Gastroesophageal sphincter (tissue), 4 donors: ENCODE measurements at places on chromosomes 1 and 21. TPM values are rescaled to one million over a fixed set of nuclear protein-coding genes. Genes with fewer than 3 reads are reported as not detected.

DNA sequence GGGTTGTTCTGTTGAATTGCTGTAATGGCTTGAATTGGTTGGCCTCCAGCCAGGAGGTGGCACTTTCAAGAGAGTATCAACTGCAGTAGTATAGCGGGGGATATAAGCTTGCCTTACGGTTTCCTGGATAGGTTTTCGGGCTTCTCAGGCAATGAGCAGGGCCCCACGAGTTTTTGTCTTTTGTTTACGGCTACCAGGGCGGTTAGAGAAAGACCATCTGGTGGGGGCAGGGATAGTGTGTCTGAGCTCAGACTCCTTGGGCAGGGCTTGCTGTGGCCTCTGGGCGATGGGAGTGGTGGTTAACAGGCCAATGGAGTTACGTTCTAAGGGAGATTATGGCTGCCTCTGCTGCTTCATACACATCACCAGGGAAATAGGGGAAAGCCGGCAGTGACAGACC is 62.8 kb downstream of the DTL start:
- no peak for ATAC-seq

DNA sequence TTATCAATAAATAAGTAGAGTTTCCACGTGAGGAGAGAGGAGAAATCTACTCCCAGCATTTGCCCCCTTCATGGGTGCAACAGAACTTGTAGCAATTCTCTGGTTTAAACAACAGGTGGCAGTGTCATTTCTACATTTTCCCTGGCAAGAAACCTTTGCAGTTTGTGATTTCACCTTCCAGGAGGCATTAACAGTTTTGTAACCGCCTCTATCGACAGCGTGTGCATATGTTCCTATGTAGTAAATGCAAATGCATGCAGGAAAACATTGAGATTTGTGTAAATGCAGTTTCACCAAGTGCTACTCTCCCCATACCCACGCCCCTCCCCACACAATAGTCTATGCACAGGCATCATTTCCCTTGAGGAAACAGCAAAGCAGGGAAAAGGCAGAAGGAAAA is 494.7 kb downstream of the SMYD3 start:
- ATAC-seq, result no peak

DNA sequence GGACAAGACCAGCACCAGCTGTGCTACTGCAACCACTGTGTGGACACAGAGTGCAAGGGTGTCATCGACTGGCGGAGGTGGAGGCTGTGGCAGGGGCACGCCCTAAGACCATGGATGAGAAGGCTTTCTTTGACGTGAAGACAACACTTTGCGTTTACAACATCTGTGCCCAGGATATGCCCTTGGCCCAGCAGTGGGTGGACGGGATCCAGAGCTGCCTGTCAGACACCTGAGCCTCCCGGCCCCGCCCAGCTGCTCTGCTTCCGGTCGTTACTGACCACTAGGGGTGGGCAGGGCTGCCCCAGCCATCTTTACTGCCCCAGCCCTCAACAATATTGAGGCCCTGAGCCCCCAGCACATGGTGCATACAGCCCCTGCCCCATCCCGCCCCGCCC is 21.4 kb upstream of the NPPB start:
- ATAC-seq, result no peak

DNA sequence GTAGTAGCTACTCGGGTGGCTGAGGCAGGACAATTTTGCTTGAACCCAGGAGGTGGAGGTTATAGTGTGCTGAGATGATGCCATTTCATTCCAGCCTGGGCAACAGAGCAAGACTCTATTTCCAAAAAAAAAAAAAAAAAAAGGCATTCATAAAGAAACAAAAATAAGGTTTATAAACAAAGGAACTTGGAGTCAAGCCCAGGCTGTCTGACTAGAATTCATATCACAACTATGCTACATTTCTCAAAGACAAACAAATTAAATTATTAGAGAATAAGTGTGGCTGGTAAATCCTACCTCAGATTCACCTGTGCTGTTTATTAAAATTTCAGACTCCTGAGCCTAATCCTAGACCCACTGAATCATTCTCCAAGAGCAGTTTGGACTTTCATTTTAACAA is 4.2 kb downstream of the GCLM start:
- no peak for ATAC-seq

DNA sequence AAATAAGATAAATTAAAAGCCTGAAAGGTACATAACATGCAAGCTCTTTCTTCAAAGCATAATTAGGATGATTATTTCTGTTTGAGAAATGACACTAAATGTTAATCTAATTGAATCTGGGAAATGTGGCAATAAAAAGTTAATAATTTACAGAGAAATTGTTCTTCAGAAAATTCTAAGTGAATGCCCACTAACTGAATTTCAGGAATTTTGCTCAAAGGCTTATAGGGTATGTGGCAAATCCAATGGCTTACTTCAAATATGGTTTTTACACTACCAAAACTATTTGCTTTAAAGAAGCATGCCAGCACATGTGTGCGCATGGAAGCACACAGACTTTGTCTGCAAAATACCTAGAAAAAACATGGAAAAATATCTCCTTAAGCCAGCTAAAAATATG is 186.6 kb upstream of the FOXD3 start:
- ATAC-seq, result no peak

DNA sequence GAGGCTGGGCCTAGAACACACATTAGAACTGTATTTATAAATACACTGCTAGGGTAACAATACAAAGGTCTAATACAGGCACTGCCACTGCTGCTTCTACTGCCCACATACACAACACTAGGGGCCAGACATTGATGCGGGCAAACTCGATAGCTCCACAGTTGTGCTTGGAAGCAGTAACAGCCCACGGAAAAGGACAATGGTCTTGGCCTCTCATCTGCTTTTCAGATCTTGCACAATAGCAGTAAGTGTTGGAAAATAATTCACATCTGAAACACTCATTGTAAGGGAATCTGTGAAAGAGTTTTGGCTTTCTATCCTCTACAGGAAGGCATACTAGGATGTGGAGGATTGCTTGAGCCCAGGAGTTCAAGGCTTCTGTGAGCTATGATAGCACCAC is 6.9 kb upstream of the SPOCD1 start:
- ATAC-seq, result no peak

GRCh38 chr1:15685820-15686219 is 1.7 kb downstream of the PLEKHM2 start:
- ATAC-seq, result no peak

GRCh38 chr1:191358724-191359123 is 799.5 kb upstream of the RGS18 start:
- no peak for ATAC-seq

DNA sequence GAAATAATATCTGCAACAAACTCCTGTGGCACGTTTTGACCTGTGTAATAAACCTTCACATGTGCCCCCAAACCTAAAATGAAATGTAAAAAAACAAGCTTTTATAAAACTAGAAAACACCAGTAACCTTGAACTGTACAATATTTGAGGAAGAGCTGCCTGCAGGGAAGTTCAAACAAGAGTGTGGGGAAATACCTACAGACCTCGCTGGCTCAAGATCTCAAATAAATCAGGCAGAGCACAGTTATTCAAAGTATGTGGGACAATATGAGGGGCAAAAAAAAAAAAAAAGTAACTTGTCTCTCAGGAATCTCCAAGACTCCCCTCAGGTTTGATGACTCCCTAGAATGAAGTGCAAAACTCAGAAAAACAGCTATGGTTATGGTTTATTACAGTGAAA is 37.9 kb upstream of the PPIH start:
- no peak for ATAC-seq

GRCh38 chr1:177383715-177384114 is 213.0 kb downstream of the BRINP2 start:
- no peak for ATAC-seq

GRCh38 chr1:41045740-41046139 is 24.2 kb upstream of the SLFNL1 start:
- peak; percentile 94 for ATAC-seq

- ATAC-seq, result no peak
Measured at GRCh38 chr1:93723110-93723509, 41.5 kb upstream of the BCAR3 start.

DNA sequence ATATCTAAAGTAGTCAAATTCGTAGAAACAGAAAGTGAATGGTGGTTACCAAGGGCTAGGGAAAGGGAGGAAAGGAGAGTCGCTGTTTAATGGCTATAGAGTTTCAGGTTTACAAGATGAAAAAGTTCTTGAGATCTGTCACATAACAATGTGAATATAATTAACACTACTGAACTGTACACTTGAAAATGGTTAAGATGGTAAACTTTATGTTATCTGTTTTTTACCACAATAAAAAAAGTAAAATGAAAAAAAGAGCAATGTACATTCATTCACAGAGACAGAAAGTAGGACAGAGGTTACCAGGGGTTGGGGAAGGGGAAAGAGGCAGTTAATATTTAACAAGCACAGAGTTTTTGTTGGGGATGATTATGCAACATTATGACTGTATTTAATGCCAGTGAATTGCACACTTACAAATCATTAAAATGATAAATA is 53.3 kb upstream of the SEC16B start:
- no peak for ATAC-seq

- no peak for ATAC-seq
Measured at GRCh38 chr1:92323473-92324453, 24.9 kb downstream of the RPAP2 start.

DNA sequence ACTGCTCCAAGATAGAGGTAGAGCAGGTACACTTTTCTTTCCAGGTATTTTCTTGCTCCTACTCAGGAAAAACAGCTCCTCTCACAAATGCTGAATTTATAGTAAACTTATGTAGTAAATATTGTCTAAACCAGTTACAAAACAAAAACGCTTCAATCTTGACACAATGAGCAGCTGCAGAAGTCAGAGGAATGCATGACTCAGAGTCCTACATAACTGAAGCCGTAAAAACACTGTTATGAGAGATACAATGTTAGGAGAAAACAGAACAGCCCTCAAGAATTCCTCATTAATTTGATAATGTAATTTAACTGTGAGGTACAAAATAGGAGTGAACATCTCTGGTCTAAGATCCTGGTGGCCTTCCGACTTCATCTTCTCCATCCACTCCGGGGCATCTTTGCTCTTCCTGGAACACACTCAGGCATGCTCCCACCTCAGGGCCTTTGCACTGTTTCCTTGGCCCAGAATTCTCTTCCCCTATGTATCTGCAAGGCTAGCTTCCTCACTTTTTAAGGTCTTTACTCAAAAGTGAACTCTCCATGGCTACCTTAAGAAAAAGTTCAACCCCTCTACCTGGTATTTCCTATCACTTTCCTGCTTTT is 138.5 kb downstream of the SLC45A1 start:
- ATAC-seq, result peak; percentile 74

DNA sequence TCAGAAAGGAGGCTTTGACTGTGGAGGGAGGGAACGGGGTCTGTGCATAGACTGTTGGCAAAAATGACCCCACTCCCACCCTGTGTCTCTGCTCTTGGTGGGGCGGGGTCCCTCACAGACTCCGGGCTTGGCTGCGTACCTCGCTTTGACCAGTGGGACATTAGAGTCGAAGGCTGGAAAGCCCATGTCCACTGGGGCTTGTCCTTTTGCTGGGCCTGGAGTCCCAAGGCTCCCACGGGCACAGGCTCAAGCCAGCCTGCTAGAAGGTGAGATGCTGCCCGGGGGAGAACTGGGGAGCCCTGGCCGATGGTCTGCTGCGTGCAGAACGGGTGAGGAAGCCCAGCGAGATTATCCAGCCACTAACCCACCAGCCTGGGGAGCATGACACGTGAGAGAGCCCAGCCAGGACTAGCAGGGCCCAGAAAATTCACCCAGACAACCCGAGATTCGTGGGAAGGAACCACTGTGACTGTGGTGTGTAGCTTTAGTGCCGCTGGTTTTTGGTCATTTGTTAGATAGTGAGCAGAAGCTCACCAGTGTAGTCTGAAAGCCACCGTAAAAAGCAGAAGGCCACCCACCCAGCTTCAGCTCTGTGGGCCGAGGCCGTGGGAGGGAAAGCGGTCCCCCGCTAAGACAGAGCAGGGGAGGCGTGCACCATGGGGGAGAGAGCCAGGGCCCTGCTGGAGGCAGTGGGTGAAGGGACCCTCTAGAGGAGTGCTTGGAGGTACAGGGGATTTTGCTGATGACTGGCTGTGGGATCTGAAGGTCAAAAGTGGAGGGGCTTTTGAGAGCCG is 78.3 kb upstream of the C1orf174 start:
- ATAC-seq, result no peak

- peak; percentile 57 for ATAC-seq
Measured at GRCh38 chr1:185720633-185721272, 13.4 kb upstream of the HMCN1 start.

GRCh38 chr1:30023339-30024022 is 699.9 kb downstream of the MATN1 start:
- no peak for ATAC-seq

DNA sequence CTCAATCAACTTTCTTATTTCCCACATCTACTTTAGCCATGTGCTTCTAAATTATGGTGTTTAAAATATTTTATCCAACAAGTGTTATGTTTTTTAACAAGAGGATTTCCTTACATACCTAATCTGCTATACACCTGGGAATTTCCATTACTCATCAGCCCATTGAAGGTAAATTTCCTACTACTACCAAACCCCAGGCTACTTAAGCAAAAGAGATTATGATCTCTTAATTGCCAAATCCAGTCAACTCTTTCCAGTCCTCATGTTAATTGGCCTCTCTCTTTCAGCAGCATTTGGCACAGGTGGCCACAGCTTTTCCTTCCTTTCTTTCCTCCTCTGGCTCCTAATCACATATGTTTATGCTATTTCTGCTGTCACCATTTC is 5.1 kb upstream of the C1orf162 start:
- ATAC-seq, result no peak

DNA sequence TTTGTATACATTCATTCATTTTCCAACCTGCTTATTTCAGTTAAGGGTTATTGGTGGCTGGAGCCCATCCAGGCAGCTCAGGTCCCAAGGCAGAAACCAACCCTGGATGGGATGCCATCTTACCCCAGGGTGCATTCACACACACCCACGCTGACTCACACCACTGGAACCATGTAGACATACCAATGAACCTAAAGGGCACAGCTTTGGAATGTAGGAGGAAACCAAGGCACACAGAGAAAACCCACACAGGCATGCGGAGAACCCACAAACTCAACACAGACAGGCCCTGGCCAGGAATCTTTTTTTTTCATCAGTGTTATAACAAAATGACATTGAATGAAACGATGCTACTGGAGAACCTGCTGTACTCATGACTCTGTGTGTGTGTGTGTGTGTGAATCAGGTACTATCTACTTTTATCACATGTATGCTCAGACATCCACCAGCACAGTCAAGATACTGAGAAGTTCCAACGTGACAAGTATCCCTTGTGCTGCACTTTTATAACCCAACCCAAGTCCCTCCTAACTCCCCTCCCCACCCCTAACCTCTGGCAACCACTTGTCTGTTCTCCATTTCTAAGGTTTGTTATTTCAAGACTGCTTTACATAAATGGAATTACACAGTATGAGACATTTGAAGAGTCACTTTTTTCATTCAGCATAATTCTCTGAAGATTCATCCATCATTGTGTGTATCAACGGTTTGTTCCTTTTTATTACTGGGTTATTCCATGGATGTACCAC is 286.8 kb upstream of the PLD5 start:
- ATAC-seq, result no peak

Gene GOLT1A
- not detected for total RNA-seq

Gene OLIG1
- not detected for total RNA-seq

Gene ZNF281
- total RNA-seq, result 13.0 TPM

Gene ZBTB8OS
- 28.6 TPM for total RNA-seq

Gene FAM72C
- not detected for total RNA-seq

Gene WASF2
- total RNA-seq, result 107 TPM

Gene MFSD2A
- 0.84 TPM for total RNA-seq

Gene GPR61
- not detected for total RNA-seq

Gene ESRRG
- 6.8 TPM for total RNA-seq

Gene MSH4
- not detected for total RNA-seq

Gene WLS
- 273 TPM for total RNA-seq

Gene DDR2
- total RNA-seq, result 165 TPM

Gene DARS2
- 7.7 TPM for total RNA-seq

Gene CORT
- not detected for total RNA-seq

Gene ABCB10
- 14.1 TPM for total RNA-seq

Gene AHCYL1
- total RNA-seq, result 82.6 TPM
